ENCODE measurements at places on chromosomes 2 and 18.

- peak; percentile 26 for DNase-seq
Measured at GRCh38 chr18:11995445-11996189, 14.3 kb downstream of the IMPA2 start.

- no peak for DNase-seq
Measured at GRCh38 chr18:3793111-3793510, 343.1 kb downstream of the TGIF1 start.

DNA sequence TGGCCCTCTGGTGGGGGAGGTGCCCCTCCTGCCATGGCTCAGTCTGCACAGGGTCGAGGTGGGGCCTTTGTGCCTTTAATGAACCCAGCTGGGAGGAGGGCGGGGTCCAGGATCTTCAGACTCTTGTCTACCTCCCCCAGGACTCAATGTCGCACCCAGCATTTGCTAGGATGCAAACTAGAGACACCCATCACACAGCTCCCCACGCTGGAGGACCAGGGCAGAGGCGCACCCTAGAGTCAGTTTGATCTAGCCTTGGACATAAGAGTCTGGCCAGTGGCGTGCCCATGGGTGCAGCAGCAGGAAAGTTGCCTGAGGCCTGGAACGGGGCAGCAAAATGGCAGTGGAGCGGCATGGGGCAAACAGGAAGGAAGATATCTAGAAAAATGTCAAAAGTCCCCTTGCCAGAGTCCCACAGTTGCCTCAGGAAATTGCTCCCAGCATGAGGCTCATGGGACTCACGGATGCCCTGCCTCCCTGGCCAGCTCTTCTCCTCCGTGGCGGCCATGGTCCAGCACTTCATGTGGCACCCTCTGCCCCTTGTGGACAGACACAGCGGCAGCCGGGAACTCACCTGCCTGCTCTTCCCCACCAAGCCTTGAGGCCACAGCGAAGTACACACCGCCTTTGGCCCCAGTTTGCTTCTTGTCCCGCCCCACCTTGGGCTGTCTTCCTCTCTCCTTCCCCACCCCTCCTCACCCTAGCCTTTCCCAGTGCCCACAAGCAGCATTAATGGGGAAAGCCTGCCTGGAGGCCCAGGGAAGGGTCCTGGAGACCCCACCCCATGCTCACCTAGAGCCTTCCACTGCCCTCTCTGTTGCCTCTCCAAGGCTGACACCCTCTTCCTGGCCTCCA is 17.7 kb downstream of the SH2D6 start:
- no peak for DNase-seq

DNA sequence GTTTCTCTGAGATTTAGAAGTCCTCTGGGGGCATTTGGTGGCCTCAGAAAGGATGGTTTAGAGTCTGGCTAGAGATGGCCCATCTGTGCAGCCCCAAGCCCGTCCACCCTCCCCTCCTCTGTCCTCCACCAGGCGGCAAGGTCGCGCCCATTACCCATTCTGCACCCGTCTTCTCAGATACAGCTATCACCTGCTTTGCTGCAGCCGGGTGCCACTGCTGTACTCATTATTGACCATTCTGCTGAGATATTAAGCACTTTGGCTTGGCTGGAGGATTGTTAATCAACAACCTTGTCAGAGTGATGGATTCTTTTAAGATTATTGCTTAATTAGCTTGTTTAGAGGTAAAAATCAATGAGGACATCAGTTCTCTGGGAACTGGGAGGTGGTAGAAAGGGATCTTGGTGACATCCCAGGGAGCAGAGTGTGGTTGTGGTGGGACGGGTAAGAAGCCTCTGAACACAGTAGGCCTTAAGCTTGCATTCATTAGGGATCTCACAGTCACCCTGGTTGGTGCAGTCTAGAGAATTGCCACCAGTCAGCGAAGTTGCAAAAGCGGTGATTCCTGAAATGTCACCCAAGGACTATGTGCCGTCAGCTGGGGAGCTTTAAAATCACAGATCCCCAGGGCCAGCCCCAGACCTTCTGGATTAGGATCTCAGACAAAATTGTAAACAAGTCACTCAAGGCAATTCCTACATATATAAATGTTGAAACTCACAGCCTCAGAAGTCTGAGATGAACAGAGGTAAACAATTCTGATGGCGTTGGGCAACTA is 90.9 kb downstream of the CAPN13 start:
- DNase-seq, result no peak

GRCh38 chr2:15834381-15835031 is 105.8 kb upstream of the MYCN start:
- no peak for DNase-seq

GRCh38 chr2:194674043-194674442 is 983.0 kb upstream of the SLC39A10 start:
- no peak for DNase-seq

GRCh38 chr18:26549263-26550094 is 1.1 kb upstream of the KCTD1 start:
- no peak for DNase-seq

DNA sequence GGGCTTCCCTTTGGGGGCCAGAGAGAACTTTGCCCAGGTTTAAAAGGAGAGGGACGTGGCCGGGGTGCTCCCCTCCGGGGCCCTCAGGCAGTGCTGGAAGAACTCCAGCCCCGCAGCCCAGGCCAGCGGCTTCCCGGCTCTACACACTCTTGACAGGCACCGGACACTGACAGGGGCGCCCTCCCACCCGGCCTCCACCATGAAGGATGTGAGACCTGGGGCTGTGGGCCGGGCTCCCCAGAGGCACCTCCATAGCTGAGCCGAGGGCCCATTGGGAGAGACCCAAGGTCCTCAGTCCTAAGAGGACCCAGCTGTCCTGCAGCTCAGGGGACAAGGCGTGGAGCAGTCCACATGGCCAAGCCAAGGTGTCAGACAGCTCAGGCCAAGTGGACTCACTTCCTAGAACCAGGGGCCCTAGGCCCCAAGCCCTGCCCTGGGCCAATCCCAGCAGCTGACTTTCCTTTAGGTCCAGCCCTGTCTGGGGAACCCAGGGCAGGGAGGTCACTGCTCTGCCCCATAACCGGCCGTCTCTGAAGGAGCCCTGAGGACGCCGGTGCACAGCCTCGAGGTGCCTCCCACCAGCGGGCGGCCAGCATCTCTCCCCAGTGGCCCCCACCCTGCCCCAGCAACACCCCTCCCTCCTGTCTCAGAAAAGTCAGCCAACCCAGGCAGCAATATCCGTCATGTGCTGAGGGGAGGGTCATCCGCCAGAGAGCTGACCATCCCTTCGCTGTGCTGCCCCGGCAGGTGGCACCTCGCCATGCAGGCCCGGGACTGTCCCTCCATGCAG is 51.8 kb downstream of the BIN1 start:
- no peak for DNase-seq

- DNase-seq, result no peak
Measured at GRCh38 chr2:127096718-127097470, 10.1 kb downstream of the BIN1 start.

DNA sequence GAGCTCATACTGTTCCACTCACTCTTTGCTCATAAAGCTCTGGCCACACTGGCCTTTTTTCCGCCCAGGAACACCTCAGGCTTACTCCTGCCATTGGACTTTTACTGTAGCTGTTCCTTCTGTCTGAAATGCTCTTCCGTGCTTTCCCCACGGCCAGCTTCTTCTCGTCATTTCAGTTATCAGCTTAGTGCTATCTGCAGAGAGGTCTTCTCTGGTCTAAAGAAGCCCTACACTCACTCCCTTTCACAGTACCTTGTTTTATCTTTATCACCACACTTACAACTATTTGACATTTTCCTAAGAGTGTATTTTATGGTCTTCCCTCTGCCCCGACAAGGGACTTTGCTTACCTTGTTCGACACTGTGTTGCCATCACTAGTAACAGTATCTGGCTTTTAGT is 388.1 kb upstream of the SPRED2 start:
- no peak for DNase-seq

- no peak for DNase-seq
Measured at GRCh38 chr2:156673981-156674380, 237.8 kb downstream of the GPD2 start.

DNA sequence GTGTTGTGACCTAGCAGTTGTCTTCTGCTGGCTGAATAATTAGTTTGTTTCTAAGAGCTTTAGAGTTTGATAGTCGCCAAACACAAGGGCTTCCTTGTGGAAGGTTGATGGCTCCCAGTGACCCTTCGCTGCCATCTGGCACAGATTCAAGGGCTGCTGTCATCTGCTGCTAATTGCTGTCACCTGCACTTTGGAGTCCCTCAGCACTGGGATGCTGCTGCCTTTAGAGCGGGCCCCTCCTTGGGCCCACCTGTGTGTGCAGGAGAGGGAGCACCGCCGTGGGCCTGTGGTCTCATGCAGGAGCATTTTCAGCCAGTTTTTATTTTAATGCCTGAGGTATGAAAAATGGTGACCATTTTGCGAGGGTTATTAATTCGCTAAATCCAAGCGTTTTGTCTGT is 154.0 kb upstream of the NFATC1 start:
- no peak for DNase-seq

GRCh38 chr2:215417400-215417951 is 18.4 kb downstream of the FN1 start:
- no peak for DNase-seq

GRCh38 chr2:119360423-119360966 is 6.1 kb downstream of the C2orf76 start:
- no peak for DNase-seq

DNA sequence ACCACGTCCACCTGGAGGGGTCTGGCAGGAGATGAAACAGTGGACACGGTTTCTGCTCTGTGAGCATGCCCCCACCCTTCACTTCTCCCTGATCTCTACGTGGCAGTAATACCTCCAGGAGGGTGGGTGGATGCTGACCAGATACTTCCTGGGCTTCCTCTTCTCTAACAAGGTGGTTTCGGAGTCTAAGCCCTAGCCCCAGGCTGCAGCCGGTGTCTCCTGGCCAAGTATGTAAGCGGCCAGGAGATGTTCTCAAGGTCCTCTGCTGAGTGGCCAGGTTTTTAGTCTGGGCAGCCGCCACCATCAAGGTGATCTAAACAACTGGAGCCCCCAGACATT is 101.8 kb upstream of the ASB18 start:
- DNase-seq, result no peak

DNA sequence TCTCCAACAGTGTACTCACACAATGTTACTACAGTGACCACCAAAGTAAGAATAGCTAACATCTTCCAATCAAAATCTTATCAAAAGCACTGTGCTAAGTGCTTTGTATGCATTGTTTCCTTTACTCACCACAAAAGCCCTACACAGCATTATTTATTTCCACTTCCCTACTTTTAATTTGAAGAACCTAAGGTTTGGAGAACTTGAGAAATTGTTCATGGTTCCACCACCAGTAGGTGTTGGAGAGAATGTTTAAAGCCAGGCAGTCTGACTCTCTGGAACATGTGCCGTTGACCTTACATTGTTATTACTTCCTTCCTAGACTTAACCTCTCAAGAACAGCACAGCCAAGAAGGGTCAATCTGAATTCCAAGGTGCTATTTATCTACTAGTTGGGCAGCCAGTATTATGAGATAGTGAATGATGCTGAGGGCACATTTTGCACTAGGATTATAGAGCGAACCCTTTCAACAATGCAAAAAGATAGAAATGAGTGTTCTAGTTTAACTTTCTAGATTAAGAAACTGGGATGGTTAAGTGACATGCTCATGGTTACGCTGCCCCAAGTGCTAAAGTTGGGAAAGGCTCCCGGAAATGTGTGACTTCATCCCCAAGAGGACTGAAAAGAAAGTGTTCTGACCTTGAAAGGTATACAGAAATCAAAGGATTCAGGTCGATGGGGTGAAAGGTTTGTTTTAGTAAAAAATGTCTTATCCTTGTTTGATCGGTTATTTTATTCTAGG is 55.2 kb upstream of the FAM136A start:
- DNase-seq, result no peak

GRCh38 chr2:6896930-6897759 is 19.6 kb downstream of the RSAD2 start:
- peak; percentile 65 for DNase-seq

- DNase-seq, result no peak
Measured at GRCh38 chr2:236577481-236578410, 8.1 kb downstream of the ACKR3 start.

DNA sequence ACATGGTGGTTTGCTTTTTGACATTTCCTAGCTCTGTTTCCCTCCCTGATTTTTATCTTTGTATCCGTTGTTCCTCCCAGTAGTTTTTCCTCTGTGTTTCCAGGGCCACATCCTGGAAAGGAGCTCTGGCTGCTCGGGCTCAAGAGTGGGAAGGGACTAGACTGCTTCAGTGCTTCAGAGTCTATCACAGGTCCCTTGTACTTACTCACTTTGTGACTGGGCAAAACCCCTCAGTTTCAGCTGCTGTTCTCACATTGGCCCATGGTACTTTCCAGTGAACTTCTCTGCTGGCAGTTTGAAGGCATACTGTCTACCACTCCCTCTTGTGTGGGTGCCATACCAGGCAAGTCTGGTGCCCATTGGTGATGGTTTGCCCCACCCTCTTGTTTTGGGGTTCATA is 7.5 kb upstream of the STAMBP start:
- no peak for DNase-seq

DNA sequence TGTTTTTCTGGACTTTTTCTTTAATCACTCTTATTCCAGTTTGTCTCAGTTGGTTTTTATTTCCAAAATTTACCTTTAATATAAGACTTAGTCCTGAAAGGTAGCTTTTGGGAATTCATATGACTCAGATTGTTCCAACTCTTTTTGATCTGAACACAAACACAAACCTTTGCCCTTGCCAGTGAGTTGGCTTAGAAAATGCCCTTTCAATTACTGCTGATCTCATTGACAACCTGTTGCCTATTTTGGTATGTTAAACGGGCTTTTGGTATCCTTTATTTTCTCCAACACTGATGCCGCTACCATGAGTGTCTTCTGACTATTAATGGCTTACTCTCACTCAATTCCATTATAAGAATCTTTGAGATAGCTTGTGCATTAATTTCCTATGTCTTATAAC is 143.4 kb downstream of the GULP1 start:
- no peak for DNase-seq

GRCh38 chr2:29502460-29502911 is 387.3 kb downstream of the CLIP4 start:
- no peak for DNase-seq

DNA sequence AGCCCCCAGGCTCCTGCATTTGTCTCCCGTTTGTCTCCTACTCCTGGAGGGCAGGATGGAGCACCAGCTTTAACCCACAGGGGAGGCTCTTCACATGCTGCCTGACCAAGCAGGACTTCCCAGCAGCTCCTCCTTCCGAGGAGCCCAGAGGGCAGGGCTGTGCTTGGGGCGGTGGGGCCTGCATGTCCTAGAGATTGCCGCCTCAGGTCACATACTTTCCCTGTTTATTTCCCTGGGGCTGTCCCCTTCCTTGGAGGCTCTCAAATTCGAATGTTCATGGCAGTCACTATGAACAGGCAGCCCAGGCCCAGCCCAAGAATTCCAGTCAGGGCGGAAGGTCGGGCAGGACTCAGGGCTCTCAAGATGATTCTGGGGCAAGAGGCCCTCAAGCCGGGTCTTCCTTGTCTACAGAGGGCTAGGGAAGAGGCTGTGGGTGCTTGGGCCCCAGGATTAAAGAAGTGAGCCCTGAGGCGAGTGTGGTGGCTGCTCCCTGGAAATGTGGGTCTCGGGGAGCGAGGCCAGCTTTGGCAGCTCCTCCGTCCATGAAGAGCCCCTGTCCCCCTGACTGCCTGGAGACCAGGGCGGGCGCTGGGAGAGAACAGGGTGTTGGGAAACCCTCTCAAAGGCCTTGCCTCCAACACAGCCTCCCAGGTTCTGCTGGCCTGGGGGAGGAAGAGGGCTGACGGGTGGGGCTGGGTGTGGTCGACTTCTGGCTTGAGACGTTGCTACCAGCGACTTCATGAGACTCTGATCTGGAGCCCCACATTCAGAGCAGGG is 48.9 kb upstream of the HPCAL1 start:
- no peak for DNase-seq

Data from hematopoietic multipotent progenitor cell (in vitro differentiated cells).